T follicular helper cell (primary cell): ENCODE measurements at places on chromosomes 2 and 18.

GRCh38 chr2:46481198-46482193 lies 2.1 kb downstream of the TMEM247 start:
- DNase-seq, result no peak

DNA sequence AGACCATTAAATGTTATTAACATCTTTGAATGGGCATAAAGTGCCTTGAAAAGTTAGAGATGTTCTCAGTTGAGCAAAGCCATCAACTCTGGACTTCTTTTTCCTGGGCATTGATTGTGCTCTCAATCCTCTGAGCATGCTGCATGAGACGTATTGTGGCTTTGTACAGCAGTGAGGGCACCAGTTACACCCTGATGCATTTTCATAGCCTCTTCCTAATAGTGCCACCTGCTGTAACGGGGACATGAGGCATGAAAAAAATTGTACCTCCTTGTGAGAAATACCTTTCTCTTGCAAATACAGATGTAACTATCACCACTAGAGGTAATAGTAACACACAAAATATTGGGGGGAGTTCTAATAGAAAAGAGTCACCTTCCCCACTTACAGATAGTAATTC lies 697.5 kb downstream of the TMEM182 start:
- DNase-seq, result no peak

DNA sequence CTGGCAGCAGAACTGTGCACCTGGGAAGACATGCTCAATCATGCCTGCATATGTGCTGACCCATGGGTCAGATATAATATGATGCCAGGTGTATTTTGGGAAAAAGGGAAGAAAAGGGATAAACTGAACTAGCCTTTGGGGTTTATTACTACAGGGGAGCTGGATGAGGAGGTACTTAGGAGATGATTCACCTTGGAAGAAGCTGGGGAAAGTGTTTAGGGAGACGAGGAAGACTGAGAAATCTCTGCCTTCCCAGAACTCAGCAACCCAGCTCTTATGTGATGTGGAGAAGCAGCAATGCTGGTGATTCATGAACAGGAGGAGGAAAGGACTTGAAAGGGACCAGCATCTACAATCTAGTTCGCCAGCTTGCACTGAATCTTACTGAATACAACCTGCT lies 110.2 kb downstream of the BARD1 start:
- DNase-seq, result no peak

GRCh38 chr2:21928292-21928691 lies 804.5 kb downstream of the TDRD15 start:
- no peak for DNase-seq

- no peak for DNase-seq
Measured at GRCh38 chr18:703213-703967, 9.0 kb downstream of the ENOSF1 start.

GRCh38 chr18:67577386-67577785 lies 60.9 kb upstream of the DSEL start:
- DNase-seq, result no peak

- DNase-seq, result no peak
Measured at GRCh38 chr18:61951396-61951795, 58.6 kb upstream of the RNF152 start.

DNA sequence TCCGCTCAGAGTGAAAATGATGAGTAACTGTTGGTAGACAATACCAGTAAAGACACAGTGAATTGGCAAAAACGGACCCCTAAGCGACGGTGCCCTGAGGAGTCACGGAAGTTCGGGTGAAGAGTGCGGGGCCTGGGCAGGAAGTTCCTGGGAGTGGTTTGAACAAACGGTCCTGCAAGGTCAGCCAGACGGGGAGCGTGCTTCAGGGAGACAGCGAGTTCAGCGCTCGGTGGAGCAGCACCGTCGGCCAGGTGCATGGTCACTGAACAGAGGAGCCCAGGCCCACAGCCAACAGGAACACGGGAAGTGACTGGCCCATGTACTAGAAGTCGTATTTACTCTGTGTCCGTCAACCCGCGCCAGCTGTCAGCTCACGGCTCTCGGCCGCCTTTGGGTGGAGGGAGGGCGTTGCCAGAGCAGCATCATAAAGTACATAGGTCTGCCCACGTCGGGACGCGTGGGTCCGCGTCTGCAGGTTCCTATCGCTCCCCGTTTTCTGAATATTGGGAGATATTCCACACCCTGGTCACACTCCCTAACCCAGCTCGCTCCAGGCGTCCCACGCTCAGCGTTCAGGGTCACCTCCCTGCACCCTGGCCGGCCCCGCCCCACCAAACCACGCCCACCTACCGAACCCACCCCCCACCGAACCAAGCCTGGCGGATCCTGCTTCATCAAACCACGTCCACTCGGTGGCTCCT lies 75.6 kb upstream of the UXS1 start:
- DNase-seq, result no peak

DNA sequence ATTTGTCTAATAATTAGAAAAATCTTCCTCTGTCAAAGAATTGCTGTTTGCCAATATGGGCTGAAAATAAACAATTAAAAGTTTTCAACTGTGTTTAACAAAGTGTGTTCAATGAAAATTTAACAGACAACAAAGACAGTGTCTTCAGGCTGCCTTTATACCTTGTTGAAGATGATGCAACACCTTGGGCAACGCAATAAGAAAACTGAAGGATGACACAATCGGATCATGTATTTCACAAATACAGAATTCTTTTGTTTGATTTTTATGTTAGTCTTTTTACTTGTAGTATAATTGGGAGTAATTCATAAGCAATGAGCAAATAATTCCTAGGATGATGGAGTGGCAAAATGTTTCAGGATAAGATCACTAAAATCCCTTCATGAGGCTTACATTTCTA lies 27.8 kb downstream of the CHN1 start:
- DNase-seq, result no peak

GRCh38 chr2:28287256-28287915 lies 105.3 kb upstream of the FOSL2 start:
- no peak for DNase-seq

DNA sequence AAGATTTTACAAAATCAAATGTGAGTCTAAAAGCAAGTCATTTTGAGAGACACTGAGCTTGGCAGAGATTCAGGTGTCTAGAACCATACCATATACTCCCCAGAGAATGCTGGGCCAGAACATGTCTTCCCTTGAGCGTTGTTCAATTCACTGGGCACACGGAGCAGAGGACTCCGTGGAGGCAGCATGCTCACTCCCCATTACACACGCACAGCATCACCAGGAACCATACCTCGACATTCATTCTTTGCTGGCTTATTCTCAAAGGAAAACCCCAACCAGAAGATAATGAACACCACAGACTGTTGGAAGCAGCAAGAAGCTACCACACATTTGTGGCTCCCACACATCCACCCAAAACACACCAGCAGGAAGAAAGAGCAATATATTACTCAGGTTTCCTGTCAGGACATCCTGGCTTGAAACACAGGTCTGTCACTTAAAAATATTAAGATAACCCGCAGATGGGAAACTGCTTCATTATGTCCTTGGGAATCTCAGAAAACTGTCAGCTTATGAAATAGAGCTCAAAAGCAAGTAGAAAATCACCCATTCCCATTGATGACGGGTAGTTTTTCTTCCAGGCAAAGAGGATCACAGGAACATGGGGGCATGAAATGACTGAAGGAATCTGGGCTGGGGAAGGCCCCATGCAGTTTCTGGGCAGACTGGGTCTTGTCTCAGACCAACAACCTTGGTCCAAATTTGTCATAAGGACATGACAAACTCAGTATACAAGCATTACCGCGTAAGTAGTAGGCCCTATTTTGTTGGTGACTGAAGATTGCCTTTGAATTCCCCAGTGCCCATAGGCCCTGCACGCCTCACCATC lies 46.4 kb downstream of the PCBP1 start:
- no peak for DNase-seq

DNA sequence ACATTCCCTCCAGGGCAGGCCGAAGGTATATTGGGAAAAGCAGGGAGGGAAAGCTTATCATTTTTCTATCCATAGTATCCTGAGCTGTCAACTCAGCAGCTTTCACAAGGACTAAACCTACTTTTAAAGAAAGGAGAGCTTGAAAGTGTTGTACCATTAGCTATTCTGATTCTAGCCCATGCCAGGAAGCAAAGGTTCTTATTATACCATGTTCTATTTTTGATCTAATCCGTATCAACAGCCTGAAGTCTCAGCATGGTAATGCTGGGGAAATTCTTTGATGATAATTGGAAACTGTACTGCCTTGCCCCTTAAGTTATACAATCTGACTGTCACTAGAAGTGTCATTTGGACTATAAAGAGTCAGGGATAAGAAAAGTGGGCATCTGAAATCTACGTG lies 193.3 kb downstream of the IKZF2 start:
- DNase-seq, result no peak

DNA sequence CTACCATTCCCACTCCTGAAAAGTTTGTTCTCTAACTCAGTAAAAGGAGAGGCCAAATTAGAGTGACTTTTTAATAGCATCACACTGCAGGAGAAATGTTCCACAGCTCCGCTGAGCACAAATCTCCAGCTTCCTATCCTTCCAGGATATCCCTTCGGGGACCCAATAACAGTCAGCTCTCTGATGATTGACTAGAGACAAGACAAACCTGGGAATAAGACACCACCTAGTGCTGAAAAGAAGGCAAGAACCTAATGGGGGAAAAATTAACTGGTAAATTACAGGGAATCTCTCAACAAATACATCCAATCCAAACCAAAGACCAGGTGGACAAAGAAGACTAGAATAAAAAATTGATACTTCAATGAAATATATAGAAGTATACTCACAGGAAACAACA lies 977.1 kb upstream of the SOX11 start:
- DNase-seq, result no peak

- no peak for DNase-seq
Measured at GRCh38 chr2:209141142-209141541, 282.7 kb upstream of the MAP2 start.

GRCh38 chr2:189037518-189037917 lies 63.3 kb downstream of the COL3A1 start:
- no peak for DNase-seq

DNA sequence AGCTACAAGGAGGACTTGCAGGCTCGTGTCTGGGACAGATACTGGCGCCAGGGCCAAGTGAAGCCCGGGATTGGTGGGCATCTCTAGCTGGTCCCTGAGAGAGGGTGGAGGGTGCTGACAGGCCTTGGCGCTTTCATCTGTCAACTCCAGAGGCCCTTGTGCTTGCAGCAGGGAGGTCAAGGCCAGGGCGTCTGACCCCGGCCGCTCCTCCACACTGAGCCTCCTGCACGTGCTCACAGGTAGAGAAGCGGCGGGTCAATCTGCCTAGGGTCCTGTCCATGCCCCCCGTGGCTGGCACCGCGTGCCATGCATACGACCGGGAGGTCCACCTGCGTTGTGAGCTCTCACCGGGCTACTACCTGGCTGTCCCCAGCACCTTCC lies 9.5 kb downstream of the CAPN10 start:
- no peak for DNase-seq

DNA sequence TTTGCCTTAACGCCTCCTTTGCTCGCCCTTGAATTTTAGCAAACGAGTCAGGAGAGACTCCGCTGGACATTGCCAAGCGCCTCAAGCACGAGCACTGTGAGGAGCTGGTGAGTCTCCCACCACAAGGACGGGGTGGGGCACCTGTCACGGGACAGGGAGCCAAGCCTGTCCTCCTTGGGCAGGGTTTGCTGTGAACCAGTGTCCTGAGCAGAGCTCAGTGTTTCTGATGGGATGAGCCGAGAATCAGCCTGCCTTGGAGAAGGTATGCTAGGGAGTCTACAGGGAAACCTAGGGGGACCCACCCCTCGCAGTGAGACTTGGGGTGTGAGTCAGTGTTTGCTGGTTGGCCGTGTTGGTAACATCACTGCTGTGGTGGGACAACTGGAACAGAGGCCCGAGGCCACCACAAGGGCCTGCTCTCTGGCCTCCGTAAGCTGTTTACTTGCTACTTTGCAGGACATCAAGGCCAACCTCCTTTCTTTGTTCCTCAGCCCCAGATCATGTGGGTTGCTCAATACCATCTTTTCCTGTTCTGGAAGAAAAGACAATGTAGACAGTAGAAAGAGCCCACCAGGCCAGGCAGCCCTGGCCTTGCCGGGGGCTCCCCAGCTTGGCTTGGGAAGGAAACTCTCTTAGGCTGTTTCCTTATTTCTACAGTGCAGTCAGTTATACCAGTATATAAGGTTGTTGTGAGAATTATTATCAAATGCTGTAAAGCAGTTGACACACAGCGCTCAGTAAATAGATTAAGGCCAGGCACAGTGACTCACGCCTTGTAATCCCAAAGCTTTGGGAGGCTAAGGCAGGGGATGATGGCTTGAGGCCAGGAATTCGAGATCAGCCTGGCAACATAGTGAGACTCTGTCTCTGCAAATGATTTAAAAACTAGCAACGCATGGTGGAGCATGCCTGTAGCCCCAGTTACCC lies 42.4 kb downstream of the ITGB1BP1 start:
- no peak for DNase-seq

GRCh38 chr18:35889677-35890076 lies 82.8 kb upstream of the RMP24 start:
- DNase-seq, result no peak

GRCh38 chr2:207051385-207051965 lies 112.2 kb downstream of the CPO start:
- DNase-seq, result no peak

DNA sequence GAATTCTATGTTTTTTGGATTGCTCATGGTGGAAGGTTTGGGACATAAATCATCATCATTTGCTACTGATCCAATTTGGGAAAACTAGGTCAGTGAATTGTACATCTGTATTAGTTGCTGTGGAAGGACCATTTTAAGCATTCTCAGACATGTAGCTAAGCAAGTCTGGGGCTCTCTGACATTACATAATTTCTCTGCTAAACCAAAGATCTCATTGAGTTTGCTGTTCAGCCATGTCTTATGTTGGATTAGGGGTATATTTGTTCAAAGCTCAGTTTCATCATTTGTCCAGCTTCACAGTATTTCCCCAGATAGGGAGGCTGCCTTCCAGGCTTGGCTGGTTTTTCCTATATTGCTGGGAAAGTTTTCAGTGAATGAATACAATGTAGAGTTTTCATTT lies 399.7 kb downstream of the MTX2 start:
- no peak for DNase-seq

DNA sequence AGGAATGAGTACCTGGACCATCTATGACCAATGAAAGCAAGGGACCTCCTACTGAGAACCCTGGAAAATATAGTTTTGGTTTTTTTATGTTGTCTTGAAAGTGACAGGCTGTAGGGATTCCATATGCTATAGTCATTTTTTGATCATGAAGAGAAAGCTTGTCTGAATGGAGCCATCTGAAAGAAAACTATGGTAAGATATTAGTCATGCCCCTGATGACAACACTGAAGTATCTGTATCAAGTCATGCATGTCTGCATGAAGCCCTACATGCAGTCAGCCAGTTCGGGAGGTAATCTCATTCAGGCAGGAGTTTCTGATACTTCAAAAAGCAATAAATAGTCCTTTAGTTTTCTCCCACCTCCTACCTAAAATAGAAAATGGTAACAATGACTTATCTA lies 1042.0 kb downstream of the DPP10 start:
- no peak for DNase-seq

GRCh38 chr2:204019572-204020501 lies 83.3 kb downstream of the ICOS start:
- no peak for DNase-seq

DNA sequence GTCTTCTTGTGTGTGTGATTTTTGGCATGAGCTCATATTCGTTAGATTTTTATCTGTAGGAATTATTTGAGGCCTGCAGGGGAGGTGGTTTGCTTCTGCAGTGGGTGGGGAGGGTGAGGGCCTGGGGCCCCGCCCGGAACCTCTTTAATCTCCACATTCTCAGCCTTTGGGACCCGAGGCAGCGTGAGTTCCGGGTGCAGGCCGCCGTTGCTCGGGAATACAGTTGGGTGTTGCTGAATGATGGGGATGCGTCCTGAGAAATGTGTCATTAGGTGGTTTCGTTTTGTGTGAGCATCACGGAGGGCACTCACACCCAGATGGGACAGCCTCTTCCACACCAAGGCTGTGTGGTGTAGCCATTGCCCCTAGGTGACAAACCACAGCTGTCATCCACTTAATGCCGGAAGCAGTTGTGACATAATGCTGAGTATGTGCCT lies 13.7 kb upstream of the GAL3ST2 start:
- DNase-seq, result peak; percentile 28
